Astrocyte (in vitro differentiated cells and primary cell): ENCODE measurements at places on chromosomes 5 and 9.

GRCh38 chr9:27437652-27438373 lies 86.3 kb upstream of the IFNK start:
- DNase-seq = no peak

GRCh38 chr5:174735498-174736330 lies 11.3 kb downstream of the MSX2 start:
- DNase-seq = peak; percentile 24

GRCh38 chr9:131302244-131303075 lies 12.9 kb downstream of the PLPP7 start:
- DNase-seq = no peak

DNA sequence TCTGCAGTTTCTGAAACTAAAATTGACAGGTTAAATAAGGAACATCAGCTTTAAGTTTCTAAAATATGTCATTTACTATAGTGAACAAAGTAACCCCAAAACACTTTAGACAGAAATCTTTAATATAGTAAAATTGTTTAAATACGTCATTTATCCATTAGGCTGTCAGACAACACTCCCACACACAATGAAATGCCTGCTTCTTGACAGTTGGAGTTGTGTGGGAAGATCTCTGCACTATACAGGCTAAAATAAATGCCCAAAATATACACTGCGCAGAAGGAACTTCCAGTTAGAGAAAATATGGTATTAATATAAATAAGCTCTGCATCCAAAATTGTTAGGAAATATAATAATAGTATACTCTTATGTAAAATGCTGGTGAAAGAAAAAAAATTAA lies 794.4 kb downstream of the CDH18 start:
- DNase-seq = no peak

DNA sequence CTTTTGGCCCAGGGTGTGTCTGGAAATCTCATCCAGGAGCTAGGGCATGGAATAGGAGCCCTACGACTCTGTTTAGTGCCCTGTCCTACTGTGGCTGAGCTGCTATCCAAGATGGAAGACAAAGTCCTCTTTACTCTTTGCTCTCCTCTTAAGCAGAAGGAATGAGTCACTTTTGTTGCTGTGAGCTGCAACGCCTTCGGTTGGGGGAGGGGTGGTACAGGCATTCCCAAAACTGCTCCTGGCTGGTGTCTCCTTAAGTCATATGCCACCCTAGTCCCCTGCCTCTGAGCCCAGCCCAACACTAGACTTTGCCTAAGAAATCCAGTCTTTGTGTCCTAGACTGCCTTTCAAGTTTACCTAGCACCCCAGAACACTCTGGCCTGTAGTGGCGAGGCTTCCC lies 99.9 kb downstream of the PRR16 start:
- DNase-seq = no peak

DNA sequence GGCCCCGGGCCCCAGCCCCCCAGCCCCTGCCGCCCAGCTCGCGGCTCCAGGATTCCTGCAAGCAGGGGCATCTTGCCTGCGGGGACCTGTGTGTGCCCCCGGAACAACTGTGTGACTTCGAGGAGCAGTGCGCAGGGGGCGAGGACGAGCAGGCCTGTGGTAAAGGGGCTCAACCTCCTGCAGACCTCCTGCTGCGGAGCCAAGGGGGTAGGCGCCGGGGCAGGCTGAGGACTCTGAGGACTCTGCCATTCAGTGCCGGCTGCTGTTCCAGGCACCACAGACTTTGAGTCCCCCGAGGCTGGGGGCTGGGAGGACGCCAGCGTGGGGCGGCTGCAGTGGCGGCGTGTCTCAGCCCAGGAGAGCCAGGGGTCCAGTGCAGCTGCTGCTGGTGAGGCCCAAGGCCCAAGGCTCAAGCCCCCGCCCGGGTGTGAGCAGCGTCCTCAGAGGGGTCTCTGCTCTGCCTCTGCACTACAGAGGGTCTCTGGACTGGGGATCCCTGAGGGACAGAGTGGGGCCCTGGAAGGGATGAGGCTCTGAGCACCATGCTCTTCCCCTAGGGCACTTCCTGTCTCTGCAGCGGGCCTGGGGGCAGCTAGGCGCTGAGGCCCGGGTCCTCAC lies 3.4 kb downstream of the MAMDC4 start:
- no peak for DNase-seq

DNA sequence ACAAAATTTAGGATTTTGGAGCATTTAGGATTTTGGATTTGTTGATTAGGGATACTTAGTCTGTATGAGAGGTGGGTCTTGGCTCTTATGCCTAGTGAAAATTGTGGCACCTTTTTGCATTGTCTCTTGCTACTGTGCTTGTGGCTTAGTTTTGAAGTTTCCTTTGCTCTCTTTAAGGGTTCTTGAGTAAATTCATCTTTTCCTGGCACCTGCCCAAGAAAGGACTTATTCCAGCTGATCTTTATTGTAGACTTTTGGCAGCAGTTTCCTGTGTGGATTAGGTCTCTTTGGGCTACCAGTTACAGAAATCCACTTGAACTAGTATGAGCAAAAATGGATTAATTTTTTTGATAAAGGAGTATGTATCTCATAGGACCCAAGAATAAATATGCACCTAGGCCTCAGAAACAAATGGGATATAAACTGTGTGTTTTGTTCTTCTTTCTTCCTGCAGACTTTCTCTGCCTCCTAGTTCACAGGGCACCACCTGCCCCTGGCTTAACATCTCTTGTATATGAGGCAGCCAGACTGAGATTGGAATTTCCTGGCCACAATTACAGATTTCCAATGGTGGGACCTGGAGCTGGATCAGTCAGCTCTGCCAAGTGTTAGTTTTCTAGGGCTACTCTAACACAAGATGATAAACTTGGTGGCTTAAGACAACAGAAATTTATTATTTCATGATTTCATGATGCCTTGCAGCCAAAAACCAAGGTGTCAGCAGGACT lies 44.6 kb downstream of the FOCAD start:
- peak; percentile 44 for DNase-seq
